ENCODE measurements at places on chromosomes 12 and 14.
A peak's percentile ranks its signal among the peaks of the same experiment; 100 is the strongest.

- DNase-seq = no peak
These were observed 191.7 kb downstream of the SPTSSA start for GRCh38 chr14:34270361-34270760.

DNA sequence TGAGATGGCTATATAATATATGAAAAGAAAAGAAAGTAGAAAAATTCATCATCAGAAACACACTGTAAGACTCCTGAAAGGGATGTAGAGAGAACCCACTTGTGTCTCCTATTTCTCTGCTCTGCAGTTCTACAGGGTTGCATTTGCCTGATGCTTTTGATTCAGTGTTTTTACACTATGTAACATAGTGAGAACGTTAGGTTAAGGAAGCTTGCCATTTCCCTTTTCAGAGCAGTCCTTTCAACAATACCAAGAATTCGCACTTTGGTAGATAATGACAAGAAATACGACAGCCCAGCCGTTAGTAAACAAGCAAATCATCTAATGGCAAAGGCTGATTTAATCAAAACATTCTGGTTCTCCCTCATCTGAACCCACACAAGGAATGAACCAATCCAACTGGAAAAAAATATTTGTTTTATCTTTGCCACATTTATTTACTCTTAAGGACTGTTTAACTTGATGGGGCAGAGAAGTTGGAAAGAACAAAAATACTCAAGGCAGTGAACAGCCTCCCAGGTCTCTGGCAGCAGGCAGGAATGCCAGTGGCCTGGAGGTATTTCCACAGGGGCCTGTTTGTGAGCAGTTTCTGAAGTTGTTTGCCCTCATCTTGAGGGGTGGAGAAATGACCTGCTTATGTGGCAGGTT is 30.8 kb upstream of the SOCS2 start:
- no peak for DNase-seq

DNA sequence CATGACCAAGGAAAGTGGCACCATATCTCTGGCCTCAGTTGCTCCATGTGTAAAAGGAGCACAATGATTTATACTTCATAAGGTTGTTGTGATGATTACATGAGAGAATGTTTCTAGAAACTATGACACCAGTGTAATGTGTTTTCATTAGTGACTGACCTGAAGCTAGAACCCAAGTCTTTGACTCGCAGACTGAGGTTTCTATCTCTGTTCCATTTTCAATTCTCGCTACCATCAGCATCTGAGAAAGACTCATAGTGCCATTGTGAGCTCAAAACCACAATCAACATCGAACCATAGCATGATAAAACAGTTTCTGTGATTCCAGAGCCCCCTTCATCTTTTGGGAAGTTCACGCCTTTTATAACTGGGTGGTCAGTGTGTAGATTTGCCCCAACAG is 53.8 kb downstream of the STAB2 start:
- no peak for DNase-seq

GRCh38 chr14:54395716-54396115 is 1.1 kb upstream of the CDKN3 start:
- no peak for DNase-seq

DNA sequence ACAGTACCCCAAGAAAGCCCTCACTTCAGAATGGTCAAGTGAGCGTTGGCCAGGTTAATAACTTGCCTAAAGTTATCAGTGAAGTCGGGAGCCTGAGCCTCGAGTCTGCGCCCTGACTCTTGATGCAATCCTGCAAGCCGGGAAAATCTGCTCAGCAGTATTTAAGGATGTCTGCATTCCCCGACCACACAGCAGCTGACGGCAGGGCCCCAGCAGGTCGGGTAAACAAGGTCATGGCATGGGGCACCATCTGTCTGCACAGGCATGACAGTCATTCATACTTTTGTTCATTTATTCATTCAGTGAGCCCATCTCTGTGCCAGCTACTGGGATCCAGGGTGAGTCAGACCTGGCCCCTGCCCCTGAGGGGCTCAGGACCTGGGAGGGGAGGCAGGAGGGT is 11.1 kb downstream of the ABCB9 start:
- DNase-seq = no peak

DNA sequence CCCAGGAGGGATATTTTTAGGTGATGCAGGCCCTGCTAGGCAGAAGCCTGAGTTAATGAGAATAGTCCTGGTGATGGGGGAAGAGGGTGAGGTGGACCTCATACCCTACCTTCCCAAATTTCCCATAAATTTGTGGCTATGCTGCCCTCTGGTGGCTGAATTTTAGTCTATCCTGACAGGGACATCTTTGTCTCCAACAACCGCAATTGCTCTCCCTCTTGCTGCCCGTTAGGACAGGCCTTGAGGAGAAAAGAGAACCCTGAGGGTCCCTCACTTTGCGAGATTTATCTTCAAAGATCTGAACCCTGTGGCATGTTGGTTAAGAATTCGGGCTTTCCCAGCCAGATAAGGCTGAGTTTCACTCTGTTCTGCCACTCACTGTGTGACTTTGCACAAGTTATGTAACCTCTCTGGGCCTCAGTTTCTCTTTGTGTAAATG is 9.8 kb upstream of the ZNF385A start:
- peak; percentile 49 for DNase-seq

DNA sequence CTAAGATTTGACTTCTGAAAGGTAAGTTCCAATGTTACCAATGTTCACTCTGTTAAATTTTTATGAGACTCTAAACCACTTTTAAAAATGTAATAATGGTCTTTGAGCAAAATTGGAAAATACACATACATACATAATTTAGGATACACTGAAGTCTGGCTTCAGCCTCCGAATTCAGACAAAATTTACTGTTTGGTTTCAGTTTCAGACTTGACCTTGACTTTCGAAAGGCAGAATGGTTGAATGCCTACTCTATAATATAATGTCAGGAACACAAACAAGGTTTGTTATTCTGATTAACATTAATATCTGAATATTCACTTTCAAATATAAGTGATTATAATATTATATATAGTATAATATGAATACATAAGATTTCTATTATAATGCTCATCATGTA is 74.1 kb upstream of the KRAS start:
- no peak for DNase-seq

DNA sequence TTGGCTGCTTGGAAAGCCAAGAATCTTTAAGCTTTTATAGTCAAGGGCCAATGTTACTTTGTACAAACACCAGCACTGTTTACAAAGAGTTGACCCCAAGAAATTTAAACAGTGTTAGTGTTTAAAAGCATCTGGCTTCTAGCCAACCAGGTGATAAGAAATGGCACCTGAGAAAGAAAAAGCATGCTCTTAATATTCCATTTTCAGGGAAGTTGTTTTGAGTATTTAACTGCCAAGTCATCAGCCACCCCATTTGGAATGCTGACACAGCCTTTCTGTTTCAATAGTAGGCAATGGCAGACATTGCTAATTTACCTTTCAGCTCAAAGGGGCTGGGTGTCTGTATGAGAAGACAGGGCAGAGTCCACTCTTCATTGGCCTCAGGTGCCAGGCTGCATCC is 3.7 kb upstream of the SLC35F4 start:
- DNase-seq = no peak

DNA sequence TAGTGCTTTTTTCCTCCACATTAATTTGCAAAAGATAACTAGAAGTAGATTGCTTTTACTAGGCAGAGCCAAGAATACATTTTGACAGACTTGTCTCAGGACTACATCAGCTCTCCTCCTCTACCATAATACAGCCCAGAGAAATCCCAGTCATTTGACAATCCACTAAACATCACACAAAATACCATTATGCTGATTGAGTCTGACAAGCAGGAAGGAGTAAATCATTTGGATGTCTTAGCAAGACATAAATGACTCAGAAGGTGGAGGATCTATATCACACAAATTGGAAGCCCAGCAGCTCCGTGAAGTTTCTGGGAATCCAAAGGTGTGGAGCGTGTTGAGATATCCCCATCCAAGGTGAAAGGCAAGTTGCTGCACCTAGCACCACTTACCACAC is 75.4 kb upstream of the FKBP4 start:
- no peak for DNase-seq

- DNase-seq = no peak
These were observed 143.1 kb upstream of the HIF1A start for GRCh38 chr14:61552241-61552640.

DNA sequence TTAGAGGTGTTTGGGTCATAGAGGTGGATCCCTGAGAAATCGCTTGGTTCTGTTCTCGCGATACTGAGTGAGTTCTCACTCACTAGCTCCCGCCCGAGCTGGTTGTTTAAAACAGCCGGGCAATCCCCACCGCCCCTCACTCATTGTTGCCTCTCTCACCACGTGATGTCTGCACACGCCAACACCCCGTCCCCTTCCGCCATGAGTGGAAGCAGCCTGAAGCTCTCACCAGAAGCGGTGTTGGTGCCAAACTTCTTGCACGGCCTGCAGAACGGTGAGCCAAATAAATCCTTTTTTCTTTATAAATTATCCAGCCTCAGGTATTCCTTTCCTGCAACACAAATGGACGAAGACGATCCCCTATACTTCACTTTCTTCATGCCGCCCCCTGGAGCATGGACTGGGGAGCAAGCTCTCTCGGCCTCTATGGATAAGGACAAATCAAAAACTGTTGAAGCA is 45.4 kb upstream of the CCND2 start:
- DNase-seq = no peak

DNA sequence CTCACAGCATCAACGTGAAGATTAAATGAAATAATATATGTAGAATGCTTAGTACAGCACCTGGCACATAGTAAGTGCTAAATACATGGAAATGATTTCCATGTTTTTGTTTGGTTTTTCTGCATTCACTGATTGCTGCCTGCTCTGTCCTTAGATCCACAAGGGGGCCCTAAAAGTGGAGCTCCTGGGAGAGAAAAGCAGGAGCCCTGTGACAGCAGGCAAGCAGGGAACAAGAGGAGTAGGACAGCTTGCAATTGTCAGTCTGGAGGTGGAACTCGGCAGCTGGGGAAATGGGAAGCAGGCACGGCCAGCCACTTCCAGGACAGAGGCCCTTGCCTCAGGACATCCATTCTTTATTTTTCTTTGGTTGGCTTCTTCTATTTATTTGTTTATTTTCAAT is 292.9 kb downstream of the BMP4 start:
- no peak for DNase-seq

GRCh38 chr12:128771681-128772080 is 52.1 kb downstream of the SLC15A4 start:
- DNase-seq = no peak

- peak; percentile 89 for DNase-seq
These were observed 8.8 kb upstream of the CLECL1 start for GRCh38 chr12:9741726-9742125.

DNA sequence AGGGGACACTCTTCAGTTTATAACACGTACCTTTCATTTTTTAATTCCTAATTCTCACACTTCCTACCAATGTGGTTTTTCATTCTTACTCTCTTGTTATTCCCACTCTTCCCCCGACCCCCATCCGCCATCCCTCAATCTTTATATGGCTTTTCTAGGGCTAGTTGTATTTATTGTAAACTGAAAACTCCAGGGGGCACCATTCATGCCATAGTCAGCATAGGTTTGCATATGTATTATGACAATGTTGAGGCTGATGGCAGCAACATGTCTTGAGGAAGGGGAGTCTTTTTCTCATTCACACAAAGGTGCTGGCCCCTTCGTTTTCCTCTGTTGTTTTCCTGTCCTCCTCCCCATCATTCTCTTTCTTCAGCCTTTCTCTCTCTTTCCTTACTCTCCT is 27.7 kb upstream of the LTA4H start:
- DNase-seq = peak; percentile 42

DNA sequence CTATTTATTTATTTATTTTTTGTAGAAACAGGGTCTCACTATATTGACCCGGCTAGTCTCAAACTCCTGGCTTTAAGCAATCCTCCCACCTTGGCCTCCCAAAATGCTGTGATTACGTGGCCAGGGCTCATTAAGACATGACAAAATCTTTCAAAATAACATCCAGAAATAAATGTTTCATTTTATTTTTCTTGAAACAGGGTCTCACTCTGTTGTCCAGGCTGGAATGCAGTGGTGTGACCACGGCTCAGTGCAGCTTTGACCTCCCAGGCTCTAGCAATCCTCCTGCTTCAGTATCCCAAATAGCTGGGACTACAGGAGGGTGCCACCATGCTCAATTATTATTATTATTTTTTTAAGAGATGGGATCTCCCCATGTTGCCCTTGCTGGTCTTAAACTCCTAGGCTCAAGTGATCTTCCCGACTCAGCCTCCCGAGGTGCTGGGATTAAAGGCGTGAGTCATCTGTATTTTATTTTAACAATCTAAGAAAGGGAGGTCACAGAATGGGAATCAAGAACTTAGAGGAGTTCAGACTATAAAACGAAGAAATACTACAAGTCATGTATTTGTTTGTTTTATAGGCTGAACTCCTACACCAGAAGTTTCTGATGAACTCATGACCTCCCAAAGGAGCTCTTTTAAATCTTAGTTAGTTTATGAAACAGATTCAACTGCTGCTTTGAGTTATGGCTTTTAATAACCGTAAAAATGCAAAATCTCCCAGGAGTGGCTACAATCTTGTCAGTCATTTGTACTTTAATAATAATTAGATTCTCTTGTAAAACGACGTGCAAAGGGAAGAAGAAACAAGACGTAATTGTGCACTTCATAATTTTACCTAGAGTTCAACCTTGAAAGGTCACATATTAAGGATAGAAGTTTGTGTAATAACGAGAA is 2.1 kb upstream of the TMEM263 start:
- DNase-seq = no peak

DNA sequence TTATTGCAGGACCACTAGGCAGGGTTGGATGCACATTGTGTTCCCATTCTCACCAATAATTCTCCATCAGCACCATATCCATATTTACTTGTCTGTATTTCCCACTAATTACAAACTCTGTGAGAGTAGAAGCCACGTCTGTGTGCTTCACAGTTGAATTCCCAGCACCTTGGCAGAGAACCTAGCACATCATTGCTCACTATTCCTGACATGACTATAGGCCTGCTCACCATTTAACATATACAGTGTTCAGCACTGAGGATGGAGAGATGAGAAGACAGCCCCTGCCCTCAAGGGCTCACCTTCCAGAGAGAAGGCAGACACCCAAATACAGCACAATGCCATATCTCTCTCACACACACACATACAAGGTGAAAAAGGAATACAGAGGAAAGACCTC is 5.0 kb downstream of the DAD1 start:
- DNase-seq = no peak

DNA sequence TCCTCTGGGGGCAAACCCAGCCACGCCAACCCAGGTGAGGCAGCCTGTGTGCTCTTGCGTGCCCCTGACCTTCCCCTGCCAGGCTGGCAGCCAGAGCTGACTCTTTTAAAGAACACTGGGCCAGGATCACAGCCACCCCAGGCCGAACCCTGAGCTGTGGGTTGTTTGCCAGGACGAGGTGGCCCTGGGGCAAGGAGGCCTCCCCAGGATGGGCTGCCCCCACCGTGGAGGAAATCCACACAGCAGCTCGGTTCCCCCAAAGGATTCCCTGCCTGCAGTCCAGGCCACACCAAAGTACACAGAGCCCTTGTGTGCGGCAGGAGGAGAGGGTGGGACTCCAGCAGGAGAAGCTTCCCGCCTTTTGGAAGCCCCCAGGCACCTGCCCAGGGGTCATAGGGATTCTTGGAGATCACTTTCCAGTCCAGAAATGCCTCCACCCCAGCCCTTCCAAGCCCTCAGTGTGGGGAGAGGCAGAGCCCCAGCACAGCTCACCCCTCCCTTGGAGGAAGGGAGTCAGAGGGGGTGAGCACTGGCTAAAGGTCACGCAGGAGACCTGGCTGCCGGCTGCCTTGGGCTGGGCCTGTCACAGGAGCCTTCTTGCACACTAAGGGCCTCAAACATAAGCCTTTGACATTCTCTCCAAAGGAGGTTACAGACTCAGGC is 115.6 kb downstream of the CALM1 start:
- DNase-seq = no peak
